ENCODE measurements at places on chromosomes 4 and X.
A peak's percentile ranks its signal among the peaks of the same experiment; 100 is the strongest.

- peak; percentile 16 for DNase-seq
Observed at GRCh38 chr4:98493296-98493695, 165.1 kb downstream of the TSPAN5 start.

DNA sequence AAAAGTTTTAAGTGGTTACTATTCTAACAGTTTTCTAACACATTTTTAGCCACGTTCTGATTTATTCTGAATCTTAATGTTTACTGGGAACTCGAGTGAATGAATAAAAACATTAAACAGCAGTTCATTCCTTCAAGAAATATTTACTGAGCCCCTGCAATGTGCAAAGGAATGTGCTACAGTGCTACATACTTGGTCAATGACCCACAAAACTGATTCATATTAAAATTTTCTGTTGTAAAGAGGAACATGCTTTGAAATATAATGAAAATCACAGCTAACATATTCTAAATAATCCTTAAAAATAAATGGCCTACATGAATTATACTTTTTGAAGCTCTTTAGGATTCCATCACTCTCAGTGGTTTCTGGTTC lies 78.7 kb downstream of the ARAP2 start:
- no peak for DNase-seq

DNA sequence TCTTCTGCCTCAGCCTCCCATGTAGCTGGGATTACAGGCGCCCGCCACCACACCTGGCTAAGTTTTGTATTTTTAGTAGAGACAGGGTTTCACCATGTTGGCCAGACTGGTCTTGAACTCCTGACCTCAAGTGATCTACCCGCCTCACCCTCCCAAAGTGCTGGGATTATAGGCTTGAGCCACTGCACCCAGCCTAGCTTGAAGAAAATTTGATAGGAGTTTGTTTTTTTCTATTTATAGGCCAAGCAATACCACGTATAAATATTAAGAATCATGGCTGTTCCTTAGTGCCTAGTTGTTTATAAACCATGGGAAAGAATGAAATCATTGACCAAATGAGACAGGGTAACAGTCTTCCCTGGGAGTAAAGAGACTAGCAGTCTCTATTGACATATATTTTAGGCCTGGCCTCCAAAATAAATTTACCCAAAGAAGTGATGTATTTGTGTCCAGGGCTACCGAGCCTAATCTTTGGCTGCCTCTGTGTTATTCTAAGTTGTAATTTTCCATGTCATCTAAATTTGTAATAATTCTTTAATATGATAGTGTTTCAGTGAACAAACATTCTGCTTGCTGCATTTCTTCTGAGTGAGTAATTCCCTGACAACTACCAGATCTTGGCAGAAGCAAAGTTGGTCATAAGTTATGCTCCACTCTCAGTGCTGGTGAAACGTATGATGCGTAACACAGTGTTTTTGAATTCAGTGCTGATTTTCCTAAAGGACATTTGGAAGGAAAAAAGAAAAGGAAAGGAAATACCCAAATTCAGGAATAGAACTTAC lies 10.3 kb downstream of the PKD2 start:
- no peak for DNase-seq

GRCh38 chr4:83281307-83281706 lies 3.3 kb downstream of the COQ2 start:
- peak; percentile 45 for DNase-seq

- DNase-seq, result peak; percentile 47
Observed at GRCh38 chr4:174156239-174156826, 127.1 kb downstream of the FBXO8 start.

DNA sequence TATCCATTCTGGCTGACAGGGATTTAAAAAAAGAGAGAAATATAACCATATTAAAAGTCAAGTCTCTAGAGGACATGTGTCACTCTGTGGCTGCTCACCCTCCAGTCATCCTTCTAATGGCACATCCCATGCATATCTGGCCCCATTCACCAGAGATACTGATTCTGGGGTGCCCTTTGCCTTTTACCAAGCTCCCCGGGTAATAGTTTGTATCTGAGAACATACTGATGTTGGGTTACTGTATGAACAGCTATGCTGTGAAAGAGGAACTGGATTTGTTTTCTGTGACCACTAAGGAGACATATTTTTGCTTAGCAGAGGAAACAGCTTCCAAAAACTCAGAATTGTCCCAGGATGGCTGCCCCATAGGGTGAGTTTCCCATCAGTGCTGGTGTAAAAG lies 56.0 kb downstream of the SAT1 start:
- DNase-seq, result no peak

GRCh38 chrX:104427693-104428092 lies 138.3 kb upstream of the IL1RAPL2 start:
- no peak for DNase-seq
